ENCODE measurements at places on chromosomes 1 and 21.

DNA sequence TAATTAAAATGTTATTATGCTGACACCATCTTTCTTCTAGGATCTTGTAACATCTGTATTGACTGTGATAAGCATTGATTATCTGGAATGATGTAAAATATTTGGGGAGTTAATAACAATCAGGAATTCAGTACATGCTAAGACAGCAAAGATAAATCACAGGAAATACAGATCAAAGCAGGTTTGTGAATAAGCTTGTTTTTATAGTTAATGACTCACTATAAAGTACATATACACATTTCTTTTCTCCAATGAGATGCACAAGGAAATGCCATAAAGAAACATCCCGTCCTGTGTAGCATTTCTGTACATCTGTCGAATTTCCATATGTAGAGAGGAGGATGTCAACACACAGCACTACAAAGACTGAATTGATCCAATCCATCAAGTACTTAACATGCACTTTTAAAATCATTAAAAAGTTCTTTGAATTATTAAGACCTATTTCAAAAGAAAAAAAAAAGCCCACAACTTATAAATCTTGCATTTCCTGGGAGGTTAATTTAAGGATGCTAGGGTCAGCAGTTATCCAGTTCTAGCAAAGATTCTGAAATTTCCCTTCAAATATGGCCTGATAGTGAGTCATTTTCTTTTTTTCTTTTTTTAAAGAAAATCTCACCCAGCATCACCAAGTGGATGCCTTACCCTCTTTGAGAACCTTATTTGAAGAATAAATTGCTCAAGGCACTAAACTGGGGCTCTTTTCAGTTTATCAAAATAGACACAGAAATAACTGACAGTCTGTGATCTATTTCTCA lies 243.2 kb upstream of the NR5A2 start:
- peak; percentile 97 for DNase-seq

GRCh38 chr1:201259476-201260235 lies 23.6 kb upstream of the PKP1 start:
- DNase-seq, result no peak

DNA sequence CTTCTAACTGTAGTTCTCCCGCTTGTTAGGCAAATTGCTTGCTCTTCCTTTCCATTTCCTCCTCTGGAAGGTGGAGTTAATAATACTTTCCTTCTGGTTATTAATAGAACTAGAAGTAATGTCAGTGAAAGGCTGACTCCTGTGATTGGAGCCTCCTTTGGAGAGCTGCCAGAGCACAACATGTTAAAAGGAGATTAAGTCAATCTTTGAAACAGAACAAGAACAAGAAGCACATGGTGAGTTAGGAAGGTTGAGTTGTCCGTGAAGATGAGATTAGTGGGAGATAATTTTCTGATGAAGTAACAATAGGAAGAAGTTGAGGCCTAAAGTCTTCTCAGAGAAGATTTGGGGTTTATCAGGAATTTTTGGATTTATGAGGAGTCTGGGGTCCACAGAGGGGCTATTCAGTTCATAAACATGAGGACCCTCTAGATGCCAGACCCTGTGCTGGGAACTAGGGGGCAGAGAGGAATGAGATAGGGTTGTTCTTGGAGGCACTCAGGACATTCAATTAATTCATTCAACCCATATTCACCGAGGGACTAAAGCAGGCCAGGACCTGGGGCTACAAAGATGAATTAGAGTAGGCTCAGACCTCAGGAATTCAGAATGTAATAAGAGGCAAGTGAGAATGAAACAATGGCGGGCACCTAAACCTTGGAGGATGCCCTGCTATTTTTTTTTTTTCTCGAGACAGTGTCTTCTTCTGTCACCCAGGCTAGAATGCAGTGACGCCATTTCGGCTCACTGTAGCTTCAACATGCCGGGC lies 40.7 kb upstream of the DHCR24 start:
- no peak for DNase-seq

DNA sequence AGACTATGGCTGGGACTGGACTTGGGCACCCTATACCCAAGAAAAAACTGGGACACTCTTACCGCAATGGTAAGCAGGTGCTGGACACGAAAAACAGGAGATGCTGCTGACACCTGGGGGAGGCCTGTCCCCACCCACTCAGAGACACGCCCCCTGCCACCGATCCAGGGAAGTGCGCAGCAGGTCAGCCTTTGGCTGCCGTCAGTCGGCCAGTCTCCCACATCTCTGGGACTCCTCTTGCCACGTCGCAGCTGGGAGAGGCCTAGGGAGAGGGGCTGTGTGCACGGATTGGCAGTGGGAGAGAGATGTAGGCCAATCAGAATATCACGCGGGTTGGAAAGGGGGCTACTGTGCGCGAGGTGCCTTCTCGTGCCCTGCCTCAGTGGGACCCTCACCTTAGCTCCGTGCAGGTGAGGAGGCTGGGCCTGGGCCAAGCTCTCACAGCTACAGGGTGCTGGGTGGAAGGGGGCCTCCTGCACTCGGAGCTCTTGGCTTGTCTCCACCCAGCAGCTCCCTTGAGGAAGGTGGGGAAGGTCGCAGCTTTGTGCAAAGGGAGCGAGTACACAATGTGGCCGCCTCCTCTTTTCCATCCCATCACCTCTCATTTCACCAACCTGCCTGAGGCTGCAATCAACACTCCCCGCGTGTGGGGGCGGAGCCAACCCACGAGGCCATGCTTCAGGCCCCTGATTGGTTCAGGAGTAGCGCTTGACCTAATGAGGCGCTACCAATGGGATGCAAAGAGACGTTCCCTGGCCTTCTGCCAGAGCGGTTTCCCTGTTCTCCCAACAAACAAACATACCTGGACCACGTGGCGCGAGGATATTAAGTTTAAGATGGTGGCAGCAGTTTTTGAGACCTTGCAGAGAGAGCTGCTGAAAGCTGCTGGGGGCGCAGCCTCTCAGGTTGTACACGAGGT lies 25.7 kb upstream of the LDLRAP1 start:
- no peak for DNase-seq

DNA sequence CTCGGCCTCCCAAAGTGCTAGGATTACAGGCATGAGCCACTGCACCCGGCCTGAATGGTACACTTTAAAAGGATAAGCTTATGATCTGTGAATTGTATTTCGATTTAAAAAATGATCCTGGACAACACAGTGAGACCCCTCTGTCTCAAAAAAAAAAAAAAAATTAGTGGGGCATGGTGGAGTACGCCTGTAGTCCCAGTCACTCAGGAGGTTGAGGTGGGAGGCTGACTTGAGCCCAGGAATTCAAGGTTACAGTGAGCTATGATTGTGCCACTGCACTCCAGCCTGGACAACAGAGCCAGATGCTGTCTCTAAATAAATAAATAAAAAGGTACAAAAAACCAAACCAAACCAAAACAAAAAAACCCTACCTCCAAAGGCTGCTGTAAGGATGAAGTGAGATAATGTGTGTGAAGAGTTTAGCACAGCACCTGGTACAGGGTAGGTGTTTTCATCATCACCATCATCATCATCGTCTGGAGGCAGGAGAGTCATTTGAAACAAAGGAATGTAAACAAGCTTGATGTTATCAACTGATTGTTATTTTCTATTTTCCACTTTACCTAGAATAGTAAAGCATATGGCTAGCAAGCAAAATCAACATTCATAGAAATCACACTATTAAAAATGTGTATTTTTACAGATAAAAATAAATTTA lies 22.5 kb upstream of the HTR1D start:
- no peak for DNase-seq

DNA sequence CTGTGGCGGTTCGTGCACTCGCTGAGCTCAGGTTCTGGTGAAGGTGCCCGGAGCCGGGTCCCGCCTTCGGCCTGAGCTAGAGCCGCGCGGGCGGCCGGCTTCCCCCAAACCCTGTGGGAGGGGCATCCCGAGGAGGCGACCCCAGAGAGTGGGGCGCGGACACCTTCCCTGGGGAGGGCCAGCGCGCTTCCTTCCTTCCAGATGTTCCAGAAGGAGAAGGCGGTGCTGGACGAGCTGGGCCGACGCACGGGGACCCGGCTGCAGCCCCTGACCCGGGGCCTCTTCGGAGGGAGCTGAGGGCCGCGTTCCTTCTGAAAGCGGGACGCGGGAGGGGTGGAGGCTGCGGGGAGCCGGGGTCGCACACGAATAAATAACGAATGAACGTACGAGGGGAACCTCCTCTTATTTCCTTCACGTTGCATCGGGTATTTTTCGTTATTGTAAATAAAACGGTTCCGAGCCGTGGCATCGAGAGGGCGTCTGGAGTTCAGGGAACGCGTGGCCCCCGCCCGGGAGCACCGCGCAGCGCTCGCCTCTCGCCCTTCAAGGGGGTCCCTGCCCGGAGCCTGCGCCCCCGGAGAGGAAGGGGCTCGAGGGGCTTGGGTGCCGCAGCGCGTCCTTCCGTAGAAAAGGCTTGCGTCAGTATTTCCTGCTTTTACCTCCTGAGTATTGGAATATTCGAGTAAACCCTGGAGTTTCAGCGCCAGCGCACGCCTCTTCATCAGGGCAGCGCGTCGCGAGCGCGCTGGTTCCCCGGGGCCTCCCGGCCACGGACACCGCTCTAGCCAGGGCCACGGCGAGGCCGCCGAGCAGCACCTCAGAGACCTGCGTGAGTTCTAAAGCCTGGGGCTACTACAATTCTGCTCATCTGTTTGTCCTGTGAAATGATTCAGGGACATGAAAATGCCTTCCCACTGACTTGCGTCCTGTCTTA lies 11.5 kb downstream of the YBEY start:
- no peak for DNase-seq

Measured in PC-3 (cell line).